ENCODE measurements at places on chromosomes 2 and 18.

DNA sequence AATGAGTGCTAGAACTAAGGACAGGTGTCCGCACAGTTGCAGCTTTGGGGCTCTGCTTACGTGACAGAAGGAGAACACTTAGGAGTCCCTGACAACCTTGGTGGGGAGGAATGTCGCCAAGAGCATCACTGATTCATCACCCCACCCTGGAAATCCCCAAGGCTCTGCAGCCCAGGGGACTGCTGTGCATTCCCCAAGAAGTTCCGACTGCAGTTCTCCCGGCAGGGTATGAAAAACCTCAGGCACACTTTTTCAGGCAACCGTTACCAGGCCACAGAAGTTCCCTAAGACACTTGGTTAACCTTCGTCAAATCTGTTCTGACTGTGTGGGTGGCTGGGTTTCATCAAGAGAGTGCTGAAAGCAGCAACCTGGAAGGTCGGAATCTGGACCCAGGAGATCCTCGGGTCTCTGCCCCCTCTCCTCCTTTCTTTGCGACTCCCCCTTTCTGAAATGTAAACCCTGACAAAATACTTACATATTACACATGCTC is 192.1 kb upstream of the CXCR4 start:
- DNase-seq, result no peak

DNA sequence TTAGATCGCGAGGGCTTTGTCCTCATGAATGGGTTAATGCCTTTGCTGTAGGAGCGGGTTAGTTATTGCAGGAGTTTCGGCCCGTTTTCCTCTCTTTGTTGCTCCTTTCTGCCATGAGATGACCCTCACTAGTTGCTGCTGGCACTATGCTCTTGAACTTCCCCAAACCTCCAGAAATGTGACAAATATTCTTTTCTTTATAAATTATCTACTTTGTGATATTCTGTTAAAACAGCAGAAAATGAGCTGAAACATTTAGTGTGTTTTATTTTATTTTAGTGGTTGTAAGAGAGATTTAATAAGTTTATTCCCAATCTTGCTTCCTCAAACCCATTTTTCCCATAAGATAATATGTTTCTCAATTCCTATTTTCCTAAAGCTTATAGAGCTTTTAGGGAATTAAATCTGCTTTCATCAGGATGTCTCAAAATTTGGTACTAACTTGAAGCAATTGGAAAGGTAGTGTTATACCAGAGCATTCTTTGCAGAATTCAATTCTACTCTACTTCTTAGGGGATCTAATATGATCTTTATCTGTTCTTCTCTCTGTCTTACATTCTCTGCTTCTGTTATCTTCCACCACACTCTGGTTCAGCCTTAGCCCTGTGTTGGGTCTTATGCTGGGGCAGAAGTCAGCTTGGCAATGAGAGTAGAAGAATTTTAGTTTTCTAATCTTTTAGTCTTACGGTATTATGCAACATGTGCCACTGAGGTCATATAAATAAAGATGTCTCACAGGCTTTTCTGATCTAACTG is 23.1 kb downstream of the DDX1 start:
- no peak for DNase-seq

DNA sequence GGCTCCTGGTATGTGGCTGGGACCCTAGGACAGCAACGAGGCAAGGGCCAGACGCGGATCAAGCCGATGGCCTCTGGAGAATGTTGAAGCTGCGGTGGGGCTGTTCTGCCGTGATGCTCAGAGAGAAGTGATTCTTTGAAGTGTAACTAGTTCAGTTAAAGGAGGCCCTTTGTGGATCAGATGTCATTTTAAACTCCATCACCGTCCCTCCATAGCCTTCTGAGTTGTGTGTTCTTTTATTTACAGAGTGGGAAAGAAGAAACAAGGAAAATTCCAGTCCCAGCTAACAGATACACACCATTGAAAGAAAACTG is 403 bp downstream of the PNO1 start:
- DNase-seq, result no peak

- DNase-seq, result no peak
Measured at GRCh38 chr18:25560369-25560768, 208.4 kb upstream of the ZNF521 start.

- DNase-seq, result no peak
Measured at GRCh38 chr2:102110171-102110570, 32.4 kb upstream of the IL1R1 start.

GRCh38 chr2:139031722-139032121 is 251.5 kb upstream of the NXPH2 start:
- no peak for DNase-seq

DNA sequence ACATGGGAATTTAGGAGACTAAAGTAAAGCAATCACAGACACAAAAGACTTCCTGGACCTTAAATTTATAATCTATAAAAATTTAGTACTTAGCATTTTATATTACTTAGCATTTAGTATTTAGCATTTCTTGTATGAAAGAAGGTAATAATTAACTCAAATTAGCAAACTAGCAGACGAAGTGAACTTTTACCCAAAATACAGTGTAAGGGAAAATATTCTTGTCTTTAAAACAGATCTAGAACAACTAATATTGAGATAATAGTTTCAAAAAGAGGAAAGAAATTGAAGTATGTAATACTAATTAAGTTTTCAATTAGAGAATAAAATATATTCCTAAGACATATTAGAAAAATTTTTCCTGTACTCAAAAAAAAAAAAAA is 134.5 kb upstream of the ZNF804A start:
- no peak for DNase-seq

- no peak for DNase-seq
Measured at GRCh38 chr2:86464652-86465051, 23.5 kb downstream of the KDM3A start.

DNA sequence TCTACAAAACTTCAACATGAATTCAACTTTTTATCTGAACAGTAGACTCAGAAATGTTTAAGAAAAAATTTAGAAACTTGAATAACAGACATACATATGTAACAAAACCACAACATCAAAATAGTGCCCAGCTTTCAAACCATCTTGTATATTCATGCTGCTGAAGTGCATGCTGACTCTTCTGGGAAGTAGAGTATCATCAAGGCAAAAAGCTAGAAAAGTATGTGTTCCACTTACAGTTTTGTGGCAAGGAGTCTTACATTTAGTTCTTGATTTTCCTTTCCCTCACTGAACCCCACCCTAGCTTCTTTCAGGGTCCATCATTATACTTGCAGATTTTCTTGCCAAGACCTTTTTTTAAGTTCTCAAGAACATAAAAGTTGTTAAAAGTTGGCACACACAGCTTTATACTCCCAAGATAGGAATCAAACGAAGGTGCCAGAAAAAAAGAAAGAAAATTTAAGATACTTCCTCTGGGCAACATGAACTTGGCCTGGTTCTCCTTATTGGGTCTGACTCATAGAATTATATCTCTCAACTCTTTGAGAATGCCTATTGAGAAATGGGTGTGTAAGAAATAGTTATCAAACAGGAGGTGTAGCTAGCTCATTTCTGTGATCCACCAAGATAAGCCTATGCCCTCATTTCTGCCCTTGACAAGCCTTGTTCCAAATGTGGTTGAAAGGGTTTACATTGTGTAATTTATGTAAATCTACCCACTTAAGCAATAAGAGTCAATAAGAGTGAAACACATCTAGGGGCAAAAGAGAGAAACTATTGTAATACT is 667.6 kb upstream of the ACVR2A start:
- DNase-seq, result no peak

- DNase-seq, result no peak
Measured at GRCh38 chr2:186349508-186349907, 136.6 kb upstream of the ZC3H15 start.

GRCh38 chr18:32420084-32420750 is 50.5 kb downstream of the GAREM1 start:
- no peak for DNase-seq

- DNase-seq, result no peak
Measured at GRCh38 chr2:160984426-160985077, 175.7 kb upstream of the TANK start.

DNA sequence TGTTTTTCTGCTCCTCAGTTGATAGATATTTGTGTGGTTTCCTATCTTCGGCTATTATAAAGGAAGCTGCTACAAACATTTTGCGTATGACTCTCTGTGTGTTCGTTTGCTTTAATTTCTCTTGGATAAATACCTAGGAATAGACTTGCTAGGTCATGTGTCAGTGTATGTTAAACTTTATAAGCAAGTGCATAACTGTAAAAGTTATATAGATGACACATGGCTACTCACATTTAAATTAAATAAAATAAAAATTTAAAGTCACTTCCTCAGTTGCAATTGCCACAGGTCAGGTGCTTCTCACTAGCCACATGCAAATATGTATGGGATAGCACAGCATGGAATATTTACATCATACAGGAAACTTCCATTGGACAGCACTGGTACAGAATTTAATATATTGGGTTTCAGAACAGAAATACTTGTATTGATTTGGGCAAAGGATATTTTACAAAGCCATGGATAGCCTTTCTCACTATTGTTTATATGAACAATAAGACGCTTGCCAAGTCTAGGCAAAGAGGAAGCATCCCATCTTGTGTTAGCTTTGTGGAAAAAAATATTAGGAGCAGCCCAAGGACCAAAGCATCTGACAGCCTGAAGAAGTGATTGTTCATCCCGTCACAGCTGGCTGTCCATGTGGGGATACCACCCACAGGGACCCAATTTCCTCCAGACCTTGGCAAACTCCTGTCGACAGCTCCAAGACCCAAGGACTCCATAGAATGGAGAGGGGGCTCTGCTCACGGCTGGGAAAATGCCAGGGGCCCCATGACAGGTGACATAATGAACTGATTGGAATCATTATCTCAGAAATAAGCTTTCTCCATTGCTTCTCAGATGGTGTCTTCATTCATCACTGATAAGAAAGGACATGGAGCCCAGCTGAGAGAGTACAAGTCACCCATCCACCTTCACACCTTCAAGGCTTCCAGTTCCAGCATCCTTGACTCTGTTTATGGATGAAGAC is 196.7 kb downstream of the SH3BP4 start:
- no peak for DNase-seq

DNA sequence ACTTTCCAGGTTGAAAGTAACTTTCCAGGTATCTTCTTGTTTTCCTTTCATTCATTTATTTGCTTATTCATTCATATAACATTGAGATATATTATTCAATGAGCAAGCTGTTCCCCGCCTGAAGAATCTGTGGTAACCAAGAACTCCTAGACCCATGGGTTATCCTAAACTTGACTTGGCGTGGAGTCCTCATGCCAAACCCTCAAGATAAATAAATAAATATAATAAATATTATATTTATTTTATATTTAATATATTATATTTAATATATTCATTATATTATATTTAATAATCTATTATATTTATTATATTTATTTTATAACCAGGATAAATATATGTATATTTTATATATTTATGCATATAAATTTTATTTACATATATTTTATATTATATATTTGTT is 674.8 kb downstream of the SUCLG1 start:
- DNase-seq, result no peak

DNA sequence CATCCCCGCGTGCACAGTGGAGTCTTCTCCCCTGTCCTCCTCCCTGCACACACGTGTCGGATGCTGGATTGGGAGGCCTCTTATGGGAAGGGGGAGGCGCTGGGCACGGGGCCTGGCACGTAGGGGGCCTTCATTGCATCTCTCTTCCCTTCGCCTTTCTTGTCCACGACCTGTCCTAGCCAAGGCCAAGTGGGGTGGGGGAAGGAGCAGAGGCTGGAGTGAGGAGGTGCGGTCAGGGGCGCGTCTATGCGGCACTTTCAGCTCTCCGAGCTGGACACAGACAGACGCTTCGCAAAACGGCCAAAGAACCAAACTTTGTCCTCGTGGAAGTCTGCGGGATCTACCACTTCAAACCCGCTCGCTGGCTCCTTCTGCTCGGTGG is 13.4 kb downstream of the ALPG start:
- DNase-seq, result no peak

GRCh38 chr18:62438018-62438329 is 84.9 kb upstream of the ZCCHC2 start:
- DNase-seq, result no peak

- DNase-seq, result no peak
Measured at GRCh38 chr18:35107216-35107615, 66.0 kb downstream of the MAPRE2 start.

GRCh38 chr2:53422979-53423378 is 344.6 kb upstream of the CHAC2 start:
- no peak for DNase-seq

DNA sequence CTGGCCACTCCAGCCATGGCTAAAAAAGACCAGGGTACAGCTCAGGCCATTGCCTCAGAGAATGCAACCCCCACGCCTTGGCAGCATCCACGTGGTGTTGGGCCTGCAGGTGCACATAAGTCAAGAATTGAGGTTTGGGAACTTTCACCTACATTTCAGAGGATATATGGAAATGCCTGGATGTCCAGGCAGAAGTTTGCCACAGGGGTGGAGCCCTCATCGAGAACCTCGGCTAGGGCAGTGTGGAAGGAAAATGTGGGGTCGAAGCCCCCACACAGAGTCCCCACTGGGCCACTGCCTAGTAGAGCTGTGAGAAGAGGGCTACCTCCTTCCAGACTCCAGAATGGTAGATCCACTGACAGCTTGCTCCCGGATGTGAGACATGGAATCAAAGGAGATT is 477.3 kb downstream of the LPIN1 start:
- no peak for DNase-seq

DNA sequence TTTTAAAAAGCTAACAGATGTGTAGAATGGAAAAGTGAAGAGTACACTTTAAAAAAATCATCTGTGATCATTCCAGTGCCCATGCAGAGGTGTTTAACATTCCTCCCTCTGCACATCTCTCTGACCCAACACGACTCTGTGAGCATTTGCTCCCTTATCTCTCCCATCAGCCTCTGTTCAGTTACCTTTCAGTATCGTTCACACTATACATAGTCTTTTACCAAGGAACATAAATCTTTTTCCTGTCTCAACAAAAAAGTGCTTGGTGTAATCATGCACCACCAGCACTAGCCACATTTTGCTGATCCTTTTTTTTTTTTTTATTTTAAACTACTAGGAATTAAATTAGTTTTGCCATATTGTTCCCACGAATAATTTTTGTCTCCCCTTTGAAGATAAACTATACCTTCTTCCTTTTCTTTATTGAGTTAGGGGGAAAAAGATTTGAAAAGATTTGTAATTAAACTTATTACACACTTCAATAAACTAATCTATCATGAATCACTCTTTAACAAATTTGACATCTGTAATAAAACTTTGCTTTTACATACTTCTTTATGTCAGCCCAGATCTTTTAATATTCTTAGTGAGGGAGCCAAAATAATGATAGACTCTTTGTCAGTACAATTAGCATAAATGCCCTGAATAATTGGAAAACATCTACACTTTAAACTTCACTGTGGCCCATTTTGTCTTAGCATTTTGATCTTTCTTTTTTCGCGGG is 489.8 kb upstream of the FANCL start:
- no peak for DNase-seq

DNA sequence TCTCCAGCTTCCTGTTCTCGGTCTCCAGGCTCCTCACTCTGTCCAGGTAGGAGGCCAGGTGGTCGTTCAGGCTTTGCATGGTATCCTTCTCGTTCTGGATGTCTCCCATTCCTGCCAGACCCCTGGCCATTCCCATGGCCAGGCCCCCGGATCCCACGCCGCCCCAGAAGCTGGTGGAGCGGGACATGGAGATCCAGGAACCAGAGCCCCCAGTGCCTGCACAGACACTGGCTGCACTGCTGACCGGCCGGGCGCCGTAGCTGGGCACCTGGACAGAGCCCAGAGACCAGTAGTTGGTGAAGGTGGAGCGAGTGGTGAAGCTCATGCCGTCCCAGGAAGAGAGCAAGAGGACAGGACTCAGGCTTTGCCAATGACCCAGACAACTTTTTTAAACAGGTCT is 129.1 kb upstream of the WDR75 start:
- DNase-seq, result no peak

- no peak for DNase-seq
Measured at GRCh38 chr2:144461308-144461766, 58.6 kb downstream of the ZEB2 start.

- no peak for DNase-seq
Measured at GRCh38 chr2:149677416-149677815, 89.8 kb upstream of the MMADHC start.

GRCh38 chr2:17851731-17852585 is 26.5 kb upstream of the KCNS3 start:
- DNase-seq, result no peak
